ENCODE measurements at places on chromosomes 3 and 15. TPM values are rescaled to one million over a fixed set of nuclear protein-coding genes. Genes with fewer than 3 reads are reported as not detected.

The SLC35G2 gene
- 5.0 TPM for polyA plus RNA-seq

The MEIS2 gene
- polyA plus RNA-seq = 49.8 TPM

The MESP1 gene
- not detected for polyA plus RNA-seq

The GABPB1 gene
- 7.0 TPM for polyA plus RNA-seq

The HTR3E gene
- not detected for polyA plus RNA-seq

The AQP9 gene
- polyA plus RNA-seq = 0.23 TPM

DNA sequence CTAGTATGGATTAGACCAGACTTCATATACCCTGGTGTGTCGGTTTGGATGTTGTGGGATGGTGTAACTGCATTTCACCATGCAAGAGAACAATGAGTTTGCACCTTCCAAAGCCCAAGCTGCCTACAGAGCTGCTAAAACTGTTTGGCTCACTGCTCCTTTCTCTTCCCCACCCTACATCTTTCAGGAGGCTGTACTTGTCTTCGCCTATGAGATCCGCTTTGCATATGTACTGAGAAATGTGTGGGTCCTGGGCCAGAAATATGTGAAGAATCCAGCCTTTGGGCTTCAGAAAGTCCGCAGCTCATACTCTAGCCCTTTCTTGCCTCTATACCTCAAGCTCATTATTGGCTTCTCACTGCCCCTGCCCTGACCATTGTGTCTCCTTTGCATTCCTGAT, 1060.0 kb downstream of the NTRK3 start:
- DNase-seq = no peak

DNA sequence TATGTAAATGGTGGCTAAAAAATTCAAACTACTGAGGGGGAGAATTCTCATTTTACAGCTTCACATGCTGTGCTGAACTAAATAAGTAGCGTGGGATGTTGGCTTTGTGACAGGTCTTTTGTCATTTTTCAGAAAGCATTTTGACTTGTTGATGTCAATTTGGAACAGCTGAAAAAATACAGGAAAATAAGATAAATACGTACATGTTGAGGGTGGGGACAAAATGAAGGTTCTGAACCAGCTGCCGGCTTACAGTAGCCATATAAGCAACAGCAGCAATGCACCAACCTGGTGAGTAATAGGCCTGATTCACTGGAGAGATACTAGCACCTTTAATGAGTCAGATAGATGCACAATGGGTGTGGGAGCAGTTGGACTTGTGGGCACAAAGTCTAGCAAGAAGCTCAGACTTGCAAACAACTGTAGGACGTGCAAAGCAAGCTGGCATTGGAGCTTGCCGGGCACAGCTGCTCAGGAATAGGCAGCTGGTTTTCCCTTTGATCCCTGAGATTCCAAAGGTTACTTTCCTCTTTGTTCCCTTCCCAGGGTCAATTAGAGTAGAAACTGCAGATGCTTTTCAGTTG, 12.9 kb downstream of the B3GNT5 start:
- no peak for DNase-seq

DNA sequence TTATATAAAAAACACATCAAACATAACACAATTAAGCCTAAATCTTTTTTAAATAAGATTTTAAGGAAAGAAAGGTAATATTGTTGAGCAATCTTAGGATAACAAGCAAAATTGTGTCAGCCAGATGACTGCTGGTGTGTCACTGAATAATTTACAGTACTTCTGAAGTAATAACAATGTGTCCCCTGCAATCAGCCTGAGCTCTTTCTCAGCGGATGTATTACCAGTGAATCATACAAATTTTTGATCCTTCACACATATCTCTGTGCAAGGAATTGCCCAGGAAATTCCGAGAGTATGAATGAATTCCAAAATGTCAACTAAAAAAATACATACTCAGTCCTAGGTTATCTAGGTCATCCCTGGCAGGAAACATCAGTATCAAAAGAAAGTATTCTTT, 76.6 kb upstream of the PTX3 start:
- DNase-seq = no peak

GRCh38 chr15:78831229-78832207, 20.3 kb upstream of the ADAMTS7 start:
- DNase-seq = no peak

DNA sequence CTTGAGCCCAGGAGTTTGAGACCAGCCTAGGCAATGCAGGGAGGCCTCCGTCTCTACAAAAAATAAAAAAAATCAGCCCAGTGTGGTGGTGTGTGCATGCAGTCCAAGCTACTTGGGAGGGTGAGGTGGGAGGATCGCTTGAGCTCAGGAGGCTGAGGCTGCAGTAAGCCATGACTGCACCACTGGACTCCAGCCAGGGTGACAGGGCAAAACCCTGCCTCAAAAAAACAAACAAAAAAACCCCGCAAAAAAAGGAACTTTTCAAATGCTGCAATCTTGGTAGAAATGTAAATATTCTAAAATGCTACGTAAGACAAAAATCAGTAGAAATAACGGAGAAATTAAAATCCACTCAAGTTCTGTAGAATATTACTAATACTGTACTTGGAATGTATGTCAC, 108.1 kb upstream of the MELTF start:
- no peak for DNase-seq

- DNase-seq = no peak
Measured at GRCh38 chr15:59296181-59296617, 76.5 kb downstream of the MYO1E start.

DNA sequence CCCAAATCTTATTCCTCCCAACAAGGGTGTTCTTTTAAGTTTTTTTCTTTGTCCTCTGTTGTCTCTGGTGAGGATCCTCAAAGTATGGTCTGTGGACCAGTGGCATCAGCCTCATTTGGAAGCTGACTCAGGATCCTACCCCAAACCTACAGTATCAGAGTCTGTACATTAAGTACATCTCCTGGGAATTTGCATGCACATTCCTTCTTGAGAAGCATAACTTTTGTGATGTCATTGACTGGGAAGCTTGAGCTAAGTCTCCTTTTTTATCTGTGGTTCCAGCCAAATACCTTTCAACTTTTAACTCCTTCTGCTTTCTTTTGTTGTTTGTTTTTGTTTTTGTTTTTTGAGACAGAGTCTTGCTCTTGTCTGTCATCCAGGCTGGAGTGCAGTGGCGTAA, 40.5 kb downstream of the ARMC8 start:
- no peak for DNase-seq
